ENCODE measurements at places on chromosomes 2 and 18.

- no peak for DNase-seq
These were observed 285.3 kb upstream of the CCDC68 start for GRCh38 chr18:55244546-55244945.

DNA sequence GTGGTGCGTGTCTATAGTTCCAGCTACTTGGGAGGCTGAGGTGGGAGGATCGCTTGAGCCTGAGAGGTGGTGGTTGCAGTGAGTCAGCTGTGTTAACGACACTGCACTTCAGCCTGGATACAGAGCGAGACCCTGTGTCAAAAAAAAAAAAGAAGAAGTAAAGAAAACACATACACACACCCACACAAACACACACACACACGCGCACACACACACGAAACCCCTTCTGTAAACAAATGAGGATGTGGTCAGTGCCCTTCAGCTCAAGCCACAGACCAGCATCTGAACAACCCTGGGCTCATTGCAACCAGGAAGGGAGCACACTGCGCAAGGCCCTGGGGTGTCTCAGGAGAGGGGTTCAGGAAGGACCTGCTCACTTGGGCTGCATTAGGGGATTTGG is 47.9 kb upstream of the KCNF1 start:
- DNase-seq, result no peak

GRCh38 chr2:217812170-217812569 is 190.6 kb downstream of the TNS1 start:
- no peak for DNase-seq

- no peak for DNase-seq
These were observed 30.8 kb upstream of the GLS start for GRCh38 chr2:190849774-190850173.

DNA sequence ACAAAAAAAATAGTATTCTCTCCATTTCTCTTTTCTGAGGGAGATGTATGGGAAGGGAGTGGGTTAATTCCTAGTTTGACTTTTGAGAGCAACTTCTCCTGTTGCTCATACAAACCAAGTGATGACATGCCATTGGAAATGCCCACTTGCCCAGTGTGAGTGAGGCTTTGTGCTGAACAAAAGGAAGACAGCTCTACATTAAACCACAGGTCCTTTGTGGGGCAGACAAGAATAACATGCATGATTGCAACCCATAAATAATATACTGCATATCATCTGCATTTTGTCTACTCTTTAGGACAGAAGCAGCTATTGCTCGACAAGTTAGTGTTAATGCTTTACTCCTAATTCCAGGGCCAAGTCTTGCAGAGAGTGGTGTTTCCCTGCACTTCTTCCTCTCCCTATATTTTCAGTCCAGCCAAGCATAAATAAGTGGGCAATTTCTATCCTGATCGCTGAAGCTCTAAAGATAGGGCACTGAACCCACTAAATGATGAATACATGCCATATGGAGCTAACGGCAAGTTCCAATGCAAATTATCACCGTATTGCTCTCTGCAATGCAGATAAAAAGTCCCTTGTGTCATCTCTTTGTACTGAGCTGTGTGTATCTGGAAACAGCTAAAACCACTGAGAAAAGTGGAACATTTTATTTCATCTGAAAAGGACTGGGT is 19.4 kb upstream of the EHBP1 start:
- no peak for DNase-seq

DNA sequence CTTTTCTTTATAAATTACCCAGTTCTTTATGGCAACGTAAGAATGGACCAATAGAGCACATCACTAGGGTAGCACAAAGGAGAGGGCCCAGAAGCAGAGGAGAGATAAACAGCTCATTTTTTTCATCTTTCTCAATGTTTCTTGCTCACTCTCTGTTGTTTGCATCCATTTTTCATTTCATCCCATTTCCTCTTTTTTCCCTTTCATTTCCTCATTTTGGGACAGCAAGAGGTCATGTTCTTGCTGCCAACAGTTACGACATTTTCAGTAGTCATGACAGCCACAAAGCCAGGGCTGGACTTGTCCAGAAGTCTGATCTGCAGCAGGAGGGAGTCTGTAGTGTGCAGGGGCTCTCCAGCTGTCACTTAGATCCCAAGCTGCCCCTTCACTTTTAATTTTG is 52.7 kb upstream of the CYP1B1 start:
- no peak for DNase-seq

- DNase-seq, result peak; percentile 67
These were observed at the start of gene WDR35 for GRCh38 chr2:19989667-19990415. Gene WDR35, minus strand, starts transcription at chr2:19990105. Its CDS starts 90 bp downstream, at chr2:19990015.

DNA sequence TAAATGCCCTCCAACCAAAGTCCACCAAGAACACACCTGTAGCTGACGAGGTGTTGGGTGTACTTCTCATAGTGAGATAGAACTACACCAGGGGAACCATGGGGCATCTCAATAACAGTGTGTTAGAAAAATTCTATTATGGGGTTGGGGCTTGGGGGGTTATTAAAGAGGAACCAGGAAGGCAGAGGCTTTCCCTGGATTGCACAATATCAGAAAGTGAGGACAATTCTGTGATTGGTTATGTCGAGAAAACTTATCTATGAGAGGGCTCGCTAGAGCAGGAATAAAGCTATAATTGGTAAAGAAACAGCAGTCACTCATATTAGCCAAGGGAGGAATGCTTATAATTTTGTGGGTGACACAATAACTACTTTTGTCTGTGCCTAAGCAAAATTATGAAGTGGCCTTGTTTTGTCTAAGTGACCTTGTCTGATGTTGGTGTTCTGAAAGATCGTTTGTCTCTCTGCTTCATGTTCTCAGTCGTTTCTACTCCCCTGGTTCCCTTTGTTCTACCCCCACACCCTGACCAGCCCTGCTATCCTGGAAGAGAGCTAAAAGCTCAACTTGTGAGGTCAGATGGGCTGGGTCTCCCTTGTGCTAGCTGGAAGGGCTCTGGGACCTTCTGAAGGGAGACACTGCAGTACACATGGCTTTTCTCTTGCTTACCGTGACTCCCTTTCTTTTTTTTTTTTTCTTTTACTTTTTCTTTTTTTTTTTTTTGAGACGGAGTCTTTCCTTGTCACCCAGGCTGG is 21.6 kb upstream of the INO80C start:
- DNase-seq, result no peak

GRCh38 chr2:199308567-199308966 is 149.2 kb downstream of the SATB2 start:
- no peak for DNase-seq

DNA sequence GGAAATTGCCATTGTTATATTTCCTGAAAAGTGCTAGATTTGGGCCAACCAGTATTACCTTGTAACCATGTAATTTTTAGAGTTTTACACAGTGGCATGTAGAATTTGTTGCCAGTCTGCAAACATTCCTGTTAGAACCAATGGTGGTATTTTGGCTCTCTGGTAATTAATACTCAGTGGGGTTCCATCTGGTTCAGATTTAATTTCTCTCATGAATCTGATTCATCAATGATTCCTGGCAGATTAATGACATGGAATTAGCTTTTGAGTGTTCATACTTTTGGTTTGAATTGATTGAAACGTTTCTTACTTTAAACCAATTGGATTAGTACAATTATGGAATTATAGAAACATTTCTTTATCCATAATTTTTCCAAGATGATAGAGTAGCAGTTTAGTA is 93.2 kb downstream of the MC4R start:
- DNase-seq, result no peak

- DNase-seq, result no peak
These were observed 24.2 kb upstream of the SCYGR1 start for GRCh38 chr2:227411990-227412350.

DNA sequence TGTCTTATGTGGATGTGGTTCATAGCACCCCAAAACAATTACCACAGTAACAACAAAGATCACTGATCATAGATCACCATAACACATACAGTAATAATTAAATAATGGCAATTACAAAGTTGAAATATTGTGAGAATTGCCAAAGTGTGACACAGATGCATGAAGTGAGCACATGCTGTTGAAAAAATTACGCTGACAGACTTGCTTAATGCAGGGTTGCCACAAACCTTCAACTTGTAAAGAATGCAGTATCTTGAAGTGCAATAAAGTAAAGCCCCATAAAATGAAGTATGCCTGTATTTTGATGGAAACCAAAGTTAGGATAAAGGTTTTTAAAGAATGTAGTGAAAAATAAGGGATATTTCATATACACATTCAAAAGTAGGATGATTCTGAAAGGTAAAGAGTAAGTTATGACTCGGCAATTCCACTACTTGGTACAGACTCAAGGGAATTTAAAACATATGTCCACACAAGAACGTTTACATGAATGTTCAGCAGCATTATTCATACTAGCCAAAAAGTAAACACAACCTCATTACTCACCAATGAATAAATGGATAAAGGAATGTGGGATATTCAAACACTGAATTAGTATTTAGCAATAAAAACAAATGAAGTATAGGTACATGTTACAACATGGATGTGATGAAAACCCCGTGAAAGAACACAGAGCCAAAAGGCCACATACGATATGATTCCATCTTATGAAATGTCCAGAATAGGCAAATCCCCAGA is 61.6 kb downstream of the SCN9A start:
- no peak for DNase-seq

- DNase-seq, result peak; percentile 61
These were observed 208.8 kb downstream of the CCDC178 start for GRCh38 chr18:33231474-33232317.

GRCh38 chr2:235054919-235055318 is 103.1 kb downstream of the SH3BP4 start:
- no peak for DNase-seq

- no peak for DNase-seq
These were observed 521.9 kb downstream of the EPHA4 start for GRCh38 chr2:221050020-221050795.

DNA sequence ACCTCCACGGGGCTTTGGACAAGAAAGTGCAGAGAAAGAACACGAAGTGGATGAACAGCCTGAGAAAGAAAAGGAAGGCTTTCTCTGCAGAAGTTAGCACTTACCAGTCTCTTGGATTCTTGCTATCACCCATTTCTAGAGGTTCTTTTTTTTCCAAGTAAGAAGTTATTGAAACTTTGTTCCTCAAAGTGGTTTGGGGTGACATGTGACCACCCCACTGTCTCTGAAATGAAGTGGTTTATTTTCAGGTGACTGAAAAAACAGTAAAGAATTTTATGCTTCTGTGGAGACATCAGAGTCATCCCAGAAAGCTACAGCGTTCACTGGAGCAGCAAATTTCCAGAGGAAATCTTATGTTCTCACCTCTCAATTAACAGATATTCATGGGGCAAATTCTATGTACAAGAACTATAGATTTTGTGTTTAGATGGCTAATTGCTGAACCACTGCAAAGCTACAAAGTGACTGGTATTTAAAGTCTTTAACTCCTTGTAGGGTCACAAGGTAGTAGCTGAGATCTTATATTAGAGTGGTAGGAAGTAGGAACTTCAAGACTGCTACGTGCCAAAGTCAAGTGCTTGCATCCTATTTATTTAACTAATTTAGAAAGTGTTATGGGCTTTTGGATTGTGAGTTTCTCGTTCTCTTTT is 267.5 kb downstream of the TGIF1 start:
- DNase-seq, result no peak

GRCh38 chr2:14336759-14337382 is 295.6 kb upstream of the LRATD1 start:
- DNase-seq, result no peak

DNA sequence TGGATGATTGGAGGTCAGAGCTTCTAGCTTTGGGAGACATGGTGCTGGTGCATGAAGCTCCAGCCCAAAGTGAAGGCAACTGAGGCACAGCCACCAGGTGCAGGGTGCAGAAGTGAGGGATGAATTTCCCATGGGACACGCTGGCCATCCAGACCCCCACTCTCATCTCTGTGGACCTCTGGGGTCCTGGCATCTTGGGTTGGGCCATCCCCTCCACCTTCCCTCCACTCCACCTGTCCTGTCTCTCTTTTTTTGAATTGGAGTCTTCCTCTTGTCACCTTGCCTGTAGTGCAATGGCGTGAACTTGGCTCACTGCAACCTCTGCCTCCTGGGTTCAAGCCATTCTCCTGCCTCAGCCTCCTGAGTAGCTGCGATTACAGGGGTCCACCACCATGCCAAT is 3.4 kb downstream of the NGEF start:
- DNase-seq, result no peak

GRCh38 chr2:170842785-170843184 is 26.1 kb downstream of the GAD1 start:
- DNase-seq, result no peak

- no peak for DNase-seq
These were observed 20.3 kb downstream of the PLEK start for GRCh38 chr2:68385220-68385906.

DNA sequence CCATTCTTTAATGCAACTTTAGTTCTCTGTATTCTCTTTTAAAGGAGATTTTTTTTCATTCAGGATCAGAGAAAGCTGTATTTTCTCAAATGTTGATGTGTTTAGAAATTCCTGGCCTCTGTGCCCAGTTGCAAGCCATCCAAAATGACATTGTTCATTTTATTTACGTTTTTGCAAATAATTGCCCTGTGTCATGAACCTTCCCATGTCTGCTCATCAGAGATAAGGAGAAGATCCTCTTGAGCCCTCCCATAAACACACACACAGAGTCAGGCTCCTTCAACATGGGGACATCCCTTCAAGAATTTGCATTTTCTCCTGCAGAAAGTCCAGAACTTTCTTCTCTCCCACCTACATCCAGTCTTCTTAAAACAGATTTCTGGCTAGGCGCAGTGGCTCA is 258.8 kb downstream of the GBX2 start:
- no peak for DNase-seq

- DNase-seq, result no peak
These were observed 133.3 kb downstream of the LCLAT1 start for GRCh38 chr2:30580391-30580790.

DNA sequence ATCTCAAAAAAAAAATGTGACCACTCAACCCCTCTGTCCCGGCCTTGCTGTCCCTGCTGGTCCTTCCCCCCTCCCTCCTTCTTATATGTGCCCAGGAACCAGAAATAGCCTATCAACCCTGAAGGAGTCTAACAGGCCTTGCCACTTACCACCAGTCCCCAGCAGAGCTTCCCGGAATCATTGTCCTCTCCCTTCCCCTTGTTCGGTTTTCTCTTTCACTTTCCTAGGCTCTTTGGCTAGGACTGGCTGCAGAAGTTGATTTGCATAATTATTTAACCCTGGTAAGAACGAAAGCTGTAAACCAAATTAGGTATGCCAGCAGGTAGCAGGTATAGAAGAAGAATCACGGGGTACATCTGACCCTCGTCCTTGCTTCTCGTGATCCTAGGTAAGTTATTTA is 72.6 kb upstream of the ZNF532 start:
- no peak for DNase-seq
